Ascending aorta (tissue), 2 donors: ENCODE measurements at places on chromosomes 2 and 18.

GRCh38 chr2:241563571-241563980 lies 5.0 kb downstream of the BOK start:
- DNase-seq: no peak

GRCh38 chr2:440403-440740 lies 152.5 kb upstream of the ALKAL2 start:
- no peak for DNase-seq

DNA sequence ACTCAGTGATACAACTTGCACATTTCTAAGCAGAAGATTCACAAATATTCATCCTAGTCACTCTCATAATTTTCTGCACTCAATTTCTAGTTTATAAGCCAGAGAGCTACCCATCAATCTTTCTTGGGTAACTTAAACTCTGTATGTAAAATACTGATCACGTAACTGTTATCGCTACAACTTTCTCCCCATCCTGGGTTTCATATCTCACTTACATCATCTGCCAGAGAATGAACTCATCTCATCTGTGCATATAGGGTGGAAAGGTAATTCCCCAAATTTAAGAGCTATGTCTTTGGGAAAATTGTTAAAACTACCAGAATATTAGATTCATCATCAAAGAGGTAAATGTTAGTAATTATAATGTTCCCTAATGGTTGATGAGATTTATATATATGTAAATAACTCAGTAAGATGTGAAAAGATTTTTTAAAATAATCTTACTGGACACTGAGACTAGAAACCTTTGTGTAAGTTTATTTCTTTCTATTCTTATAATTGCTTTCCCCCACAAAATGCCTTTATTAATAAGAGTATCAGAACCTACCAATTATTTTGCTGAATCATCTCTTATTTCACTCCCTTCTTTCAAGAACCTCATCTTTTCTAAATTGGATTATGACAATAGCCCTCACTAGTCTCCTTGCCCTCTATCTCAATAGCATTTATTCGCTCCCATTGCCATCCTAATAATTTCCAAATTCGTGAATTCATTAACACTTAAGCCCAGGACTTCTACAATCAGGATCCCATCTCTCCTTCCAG lies 729.0 kb downstream of the EPHA4 start:
- no peak for DNase-seq

DNA sequence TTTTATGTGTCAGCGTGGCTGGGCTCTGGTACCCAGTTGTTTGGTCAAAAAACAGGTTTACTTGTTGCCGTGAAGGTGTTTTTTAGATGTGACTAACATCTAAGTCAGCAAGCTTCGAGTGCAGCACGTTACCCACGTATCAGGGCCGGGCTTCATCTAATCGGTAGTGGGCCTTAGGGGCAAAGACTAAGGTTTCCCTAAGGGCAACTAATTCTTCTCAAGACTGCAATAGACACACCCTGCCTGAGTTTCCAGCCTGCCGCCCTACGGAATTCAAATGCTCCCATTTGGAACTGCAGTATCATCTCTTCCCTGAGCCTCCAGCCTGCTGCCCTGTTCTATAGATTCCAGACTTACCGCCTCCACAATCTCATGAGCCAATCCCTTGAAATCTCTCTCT lies 27.7 kb downstream of the FHL2 start:
- peak; percentile 25 for DNase-seq

GRCh38 chr2:47719099-47719498 lies 63.8 kb upstream of the MSH6 start:
- no peak for DNase-seq

- no peak for DNase-seq
These were observed 64.3 kb upstream of the RBBP8 start for GRCh38 chr18:22868831-22869230.

DNA sequence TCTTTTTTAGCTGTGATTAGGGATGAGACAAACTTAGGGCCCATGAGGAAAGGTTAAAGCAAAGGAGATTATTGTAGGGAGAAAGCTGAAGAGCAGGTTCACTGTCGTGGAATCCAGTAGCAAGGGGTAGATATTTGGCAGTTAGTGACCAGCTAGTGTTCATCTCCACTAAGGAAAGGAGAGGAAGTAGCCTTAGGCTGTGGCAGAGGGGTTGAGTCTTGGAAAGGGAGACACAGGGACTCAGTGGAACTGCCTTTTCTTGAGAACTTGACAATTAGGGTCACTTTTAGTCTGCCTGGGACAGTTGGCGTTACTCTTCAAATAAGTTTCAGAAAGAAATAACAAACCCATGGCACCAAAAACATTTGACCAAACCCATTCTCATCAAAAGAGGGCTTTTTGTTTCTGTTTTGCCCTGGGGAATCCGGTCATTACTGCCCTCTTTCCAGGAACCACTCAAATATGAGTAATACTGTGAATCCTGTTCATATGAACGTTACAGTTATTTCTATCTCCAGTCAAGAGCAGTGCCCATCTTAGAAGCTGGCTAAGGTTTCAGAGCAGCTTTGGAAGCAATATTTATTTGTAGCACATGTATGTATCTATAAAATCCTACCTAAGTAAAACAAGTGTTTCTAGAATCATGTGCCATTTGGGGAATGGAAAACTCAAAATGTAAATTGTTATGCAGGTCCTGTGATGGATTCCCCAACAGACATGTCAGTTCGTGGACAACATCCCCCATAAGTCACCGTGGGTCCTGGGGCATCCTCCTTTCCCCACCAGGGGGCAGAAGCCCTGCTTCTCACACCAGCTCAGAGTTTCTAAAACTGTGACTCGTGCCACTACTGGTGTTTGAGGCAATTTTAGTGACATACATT lies 77.3 kb upstream of the PHLPP1 start:
- DNase-seq: no peak

GRCh38 chr2:64036034-64036705 lies 16.9 kb upstream of the VPS54 start:
- DNase-seq: no peak

GRCh38 chr2:30400151-30400954 lies 46.7 kb upstream of the LCLAT1 start:
- no peak for DNase-seq
